Sigmoid colon (tissue), 7 donors: ENCODE measurements at places on chromosomes 2 and 18. TPM values are rescaled to one million over a fixed set of nuclear protein-coding genes. Genes with fewer than 3 reads are reported as not detected.

- H3K36me3 ChIP-seq, result no peaks in the 10 kb centered on the region
- H3K4me1 ChIP-seq, result no peaks in the 10 kb centered on the region
- no peaks in the 10 kb centered on the region for H3K27me3 ChIP-seq
- H3K27ac ChIP-seq, result no peak overlapping the region
These were observed 288.9 kb downstream of the ZNF385B start for GRCh38 chr2:179572544-179572943.

DNA sequence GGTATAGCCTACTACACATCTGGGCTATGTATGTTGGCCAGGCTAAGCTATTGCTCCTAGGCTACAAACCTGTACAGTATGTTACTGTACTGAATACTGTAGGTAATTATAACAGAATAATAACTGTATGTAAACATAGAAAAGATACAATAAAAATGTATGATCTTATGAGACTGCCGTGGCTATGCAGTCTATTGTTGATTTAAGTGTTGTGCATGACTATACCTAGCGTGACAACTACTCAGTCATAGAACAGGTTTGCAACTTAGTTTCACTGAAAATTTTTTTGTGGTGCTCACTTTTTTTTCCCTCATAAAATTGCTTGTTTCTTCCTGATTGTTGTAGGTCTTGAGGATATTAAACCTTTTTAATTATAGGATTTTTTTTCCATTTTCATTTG, 25.9 kb downstream of the KCMF1 start:
- H3K36me3 ChIP-seq, result no peaks in the 10 kb centered on the region
- H3K27ac ChIP-seq, result no peak overlapping the region
- H3K4me3 ChIP-seq, result no peak overlapping the region
- DNase-seq, result no peak
- no peaks in the 10 kb centered on the region for H3K27me3 ChIP-seq

DNA sequence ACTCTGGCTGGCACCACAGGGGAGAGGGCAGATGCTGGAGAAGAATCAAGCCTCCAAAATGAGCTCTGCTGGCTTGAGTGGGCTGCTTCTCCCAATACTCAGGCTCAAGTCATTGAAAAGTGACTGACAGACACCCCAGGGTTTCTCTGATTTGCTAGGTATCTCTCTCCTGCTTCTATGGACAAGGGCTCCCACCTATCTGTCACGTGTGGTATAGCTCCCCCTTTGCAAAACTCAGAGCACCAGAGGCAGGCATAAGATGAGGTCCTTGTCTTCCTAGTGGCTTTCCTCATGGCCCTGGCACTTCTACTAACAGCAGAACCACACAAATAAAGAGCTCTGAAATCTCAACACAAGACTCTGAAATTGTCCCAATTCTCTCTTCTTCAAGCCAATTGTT, 105.2 kb downstream of the GALNT14 start:
- no peaks in the 10 kb centered on the region for H3K27me3 ChIP-seq
- no peak overlapping the region for H3K27ac ChIP-seq
- H3K4me1 ChIP-seq, result no peaks in the 10 kb centered on the region
- no peak for DNase-seq

DNA sequence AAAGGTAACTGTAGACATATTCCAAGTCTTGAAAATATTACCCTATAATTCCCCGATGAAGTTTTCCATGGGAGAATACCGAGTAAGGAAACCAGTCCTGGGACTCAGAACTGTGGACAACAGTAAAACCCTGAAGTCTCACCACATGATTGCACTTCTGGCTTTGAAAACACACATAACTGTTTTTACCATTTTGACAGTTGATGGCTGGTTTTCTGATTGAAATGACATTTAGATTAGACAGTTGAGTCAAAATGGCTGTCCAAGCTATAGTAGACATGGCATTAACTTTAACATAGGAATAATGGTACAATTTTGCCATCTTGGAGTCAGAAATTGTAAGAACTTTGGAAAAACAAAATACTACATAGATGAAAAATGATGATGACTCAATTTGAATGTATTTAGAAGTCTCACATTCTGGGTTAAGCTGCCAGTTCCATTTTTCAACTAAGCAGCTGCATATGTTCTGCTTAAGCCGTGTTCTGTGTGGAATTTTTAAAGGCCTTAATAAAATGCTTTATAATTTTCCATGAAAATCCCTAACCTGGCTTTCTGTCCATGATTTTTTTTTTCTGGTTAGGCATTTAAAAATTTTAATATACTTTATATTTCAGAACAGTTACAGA, 38.3 kb upstream of the WIPF1 start:
- H3K36me3 ChIP-seq, result no peaks in the 10 kb centered on the region
- H3K27me3 ChIP-seq, result no peaks in the 10 kb centered on the region
- H3K4me3 ChIP-seq, result no peak overlapping the region

The INHBB gene
- 0.99 TPM for total RNA-seq

DNA sequence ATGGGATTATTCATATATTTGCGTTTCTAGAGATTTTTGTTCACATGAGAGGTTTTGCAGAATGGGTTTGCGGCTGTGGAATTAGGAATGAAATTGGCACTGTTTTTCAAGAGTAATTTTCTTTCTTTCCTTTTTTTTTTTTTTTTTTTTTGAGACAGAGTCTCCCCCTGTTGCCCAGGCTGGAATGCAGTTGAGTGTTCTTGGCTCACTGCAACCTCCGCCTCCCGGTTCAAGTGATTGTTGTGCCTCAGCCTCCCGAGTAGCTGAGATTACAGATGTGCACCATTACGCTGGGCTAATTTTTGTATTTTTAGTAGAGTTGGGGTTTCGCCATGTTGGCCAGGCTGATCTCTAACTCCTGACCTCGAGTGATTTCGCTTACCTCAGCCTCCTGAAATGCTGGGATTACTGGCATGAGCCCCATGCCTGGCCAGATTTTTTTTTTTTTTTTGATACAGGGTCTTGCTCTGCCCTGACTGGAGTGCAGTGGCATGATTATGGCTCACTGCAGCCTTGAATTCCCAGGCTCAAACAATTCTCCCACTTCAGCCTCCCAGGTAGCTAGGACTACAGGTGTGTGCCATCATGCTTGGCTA, 65.3 kb downstream of the MIB1 start:
- no peaks in the 10 kb centered on the region for H3K4me1 ChIP-seq
- H3K36me3 ChIP-seq, result no peaks in the 10 kb centered on the region
- no peak for DNase-seq
- no peak overlapping the region for H3K27ac ChIP-seq
- H3K4me3 ChIP-seq, result no peak overlapping the region

GRCh38 chr2:199148076-199148845, 309.5 kb downstream of the SATB2 start:
- no peaks in the 10 kb centered on the region for H3K36me3 ChIP-seq
- DNase-seq, result no peak
- H3K27ac ChIP-seq, result no peak overlapping the region
- no peaks in the 10 kb centered on the region for H3K27me3 ChIP-seq

DNA sequence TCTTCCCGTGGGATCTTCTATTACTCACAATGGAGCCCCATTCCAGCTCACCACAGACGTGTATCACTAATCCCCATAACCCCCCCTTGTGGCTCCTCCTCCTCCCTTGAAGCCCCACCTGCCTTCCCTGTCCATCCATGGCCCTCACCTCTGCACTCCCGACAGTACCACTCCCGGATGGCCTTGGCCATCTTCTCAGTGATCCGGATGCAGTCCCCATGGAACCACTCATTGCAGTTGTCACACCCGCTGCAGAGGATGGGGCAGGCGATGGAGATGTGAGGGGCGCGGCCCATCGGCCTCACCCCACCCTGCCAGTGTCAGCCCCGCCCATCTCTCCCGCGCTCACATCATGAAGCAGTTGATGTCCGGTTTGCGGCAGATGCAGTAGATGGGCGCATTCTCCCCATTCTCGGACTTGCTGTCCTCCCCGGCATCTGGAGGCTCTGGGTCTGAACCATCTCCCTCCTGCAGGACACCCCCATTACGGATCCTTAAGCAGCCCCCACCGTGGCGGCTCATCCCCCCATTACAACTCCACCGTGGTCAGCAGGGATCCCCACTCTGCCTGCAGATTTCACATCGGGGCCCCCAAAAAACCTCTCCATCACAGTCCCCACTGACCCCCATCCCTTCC, 983 bp downstream of the CXXC1 start:
- H3K4me3 ChIP-seq, result peak overlapping the region; percentile 68
- DNase-seq, result peak; percentile 64
- H3K4me1 ChIP-seq, result peaks cover 19% of the 10 kb centered on the region
- H3K36me3 ChIP-seq, result no peaks in the 10 kb centered on the region
- peak overlapping the region; percentile 87 for H3K27ac ChIP-seq

The ZEB2 gene
- 55.1 TPM for total RNA-seq

DNA sequence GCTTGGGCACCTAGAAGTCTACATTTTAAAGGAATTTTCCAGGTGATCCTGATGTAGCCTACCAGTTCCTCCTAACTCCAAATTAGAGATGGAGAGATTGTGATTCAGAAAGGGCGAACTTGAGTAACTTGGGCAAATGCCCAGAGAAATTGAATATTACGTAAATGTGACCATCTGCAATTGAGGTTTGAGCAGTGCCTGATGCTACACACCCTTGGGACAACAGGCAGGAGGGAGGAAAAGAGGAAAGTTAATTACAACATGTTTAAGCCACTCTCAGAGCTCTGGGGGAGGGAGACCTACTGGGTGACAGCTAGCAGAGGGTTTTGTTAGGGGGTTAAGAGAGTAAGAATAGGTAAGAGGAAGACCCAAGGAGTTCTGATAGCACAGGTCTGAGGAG, 208.9 kb downstream of the LPIN1 start:
- no peaks in the 10 kb centered on the region for H3K27me3 ChIP-seq
- peaks cover 1% of the 10 kb centered on the region for H3K4me1 ChIP-seq
- no peaks in the 10 kb centered on the region for H3K36me3 ChIP-seq
- no peak for DNase-seq
- H3K27ac ChIP-seq, result no peak overlapping the region

- H3K36me3 ChIP-seq, result no peaks in the 10 kb centered on the region
- no peaks in the 10 kb centered on the region for H3K27me3 ChIP-seq
- H3K4me3 ChIP-seq, result no peak overlapping the region
- H3K27ac ChIP-seq, result no peak overlapping the region
- DNase-seq, result no peak
- H3K4me1 ChIP-seq, result no peaks in the 10 kb centered on the region
These were observed 58.5 kb upstream of the MSH6 start for GRCh38 chr2:47724221-47724981.

GRCh38 chr2:233387667-233388528, 33.6 kb downstream of the DGKD start:
- peak overlapping the region; percentile 24 for H3K4me3 ChIP-seq
- H3K36me3 ChIP-seq, result peaks cover 13% of the 10 kb centered on the region
- H3K27ac ChIP-seq, result peak overlapping the region; percentile 87
- no peaks in the 10 kb centered on the region for H3K27me3 ChIP-seq

GRCh38 chr2:140586379-140586778, 1544.4 kb downstream of the LRP1B start:
- DNase-seq, result no peak
- H3K27ac ChIP-seq, result no peak overlapping the region
- no peaks in the 10 kb centered on the region for H3K27me3 ChIP-seq
- H3K4me3 ChIP-seq, result no peak overlapping the region

- peak overlapping the region; percentile 21 for H3K27ac ChIP-seq
- no peaks in the 10 kb centered on the region for H3K27me3 ChIP-seq
- H3K36me3 ChIP-seq, result no peaks in the 10 kb centered on the region
- peak overlapping the region; percentile 16 for H3K4me3 ChIP-seq
- DNase-seq, result peak; percentile 73
- H3K4me1 ChIP-seq, result peaks cover 39% of the 10 kb centered on the region
These were observed 72.3 kb downstream of the FMNL2 start for GRCh38 chr2:152407204-152407721.

DNA sequence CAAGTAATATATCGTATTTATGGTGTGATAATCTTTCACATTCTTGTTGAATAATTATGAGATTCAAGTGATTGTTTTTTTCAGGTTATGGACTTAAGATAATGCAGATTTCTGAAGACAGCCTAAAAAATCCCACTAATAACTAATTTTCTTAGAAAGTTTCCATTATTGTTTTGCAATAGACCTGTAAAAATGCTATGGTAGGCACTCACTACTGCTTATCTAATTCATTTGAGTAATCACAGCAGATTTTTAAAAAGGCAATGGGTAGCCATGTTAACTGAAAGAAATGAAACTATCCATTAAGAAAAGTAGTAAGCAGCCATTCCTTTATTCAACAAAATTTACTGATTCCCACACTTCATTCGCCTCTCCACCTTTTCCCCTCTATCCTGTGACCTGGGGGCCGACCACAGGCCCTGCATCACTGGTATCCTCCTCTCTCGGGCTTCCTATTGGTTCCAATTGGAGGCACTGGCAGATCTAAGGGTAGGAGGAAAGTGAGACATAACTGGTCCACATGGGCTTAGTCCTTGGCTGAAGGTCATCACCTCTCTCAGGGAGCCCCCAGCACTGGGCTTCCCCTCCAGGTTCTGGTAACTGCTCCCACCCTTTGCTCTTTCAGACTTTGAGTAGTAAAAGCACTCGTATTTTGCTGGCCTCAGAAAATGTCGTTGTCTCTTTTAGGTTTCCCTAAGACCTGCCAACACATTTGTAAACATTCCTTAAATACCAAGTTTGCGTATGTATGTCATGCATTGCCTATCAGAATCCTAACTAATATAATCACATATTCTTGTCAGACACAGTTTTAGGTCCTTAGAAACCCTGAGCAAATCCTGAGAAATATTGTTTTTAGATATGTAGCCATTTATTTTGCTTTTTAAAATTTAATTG, 18.5 kb downstream of the RBMS1 start:
- no peak overlapping the region for H3K4me3 ChIP-seq
- no peaks in the 10 kb centered on the region for H3K4me1 ChIP-seq
- H3K27me3 ChIP-seq, result no peaks in the 10 kb centered on the region
- peak overlapping the region; percentile 61 for H3K27ac ChIP-seq
- H3K36me3 ChIP-seq, result no peaks in the 10 kb centered on the region

DNA sequence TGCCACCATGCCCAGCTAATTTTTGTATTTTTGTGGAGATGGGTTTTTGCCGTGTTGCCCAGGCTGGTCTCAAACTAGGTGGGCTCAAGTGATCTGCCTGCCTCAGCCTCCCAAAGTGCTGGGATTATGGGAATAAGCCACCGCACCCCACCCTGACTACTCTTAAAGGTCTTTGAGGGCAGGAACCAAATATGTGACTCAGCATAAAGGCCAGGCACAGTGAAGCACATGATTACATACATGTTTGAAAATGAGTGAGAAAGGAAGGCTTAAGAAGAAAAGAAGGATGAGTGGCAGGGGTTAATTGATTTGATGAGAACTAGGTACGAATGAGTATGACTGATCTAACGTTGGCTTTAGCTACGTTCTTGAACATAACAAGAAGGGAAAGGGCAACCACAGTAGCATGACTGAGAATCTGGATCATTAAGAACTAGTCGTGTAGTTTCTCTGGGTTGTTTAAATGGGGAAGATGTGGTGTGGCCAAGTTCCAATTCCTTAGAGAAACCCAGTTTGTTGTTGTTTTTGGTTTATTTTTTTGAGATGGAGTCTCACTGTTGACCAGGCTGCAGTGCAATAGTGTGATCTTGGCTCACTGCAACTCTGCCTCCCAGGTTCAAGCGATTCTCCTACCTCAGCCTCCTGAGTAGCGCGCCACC, 6.8 kb downstream of the RESP18 start:
- H3K4me3 ChIP-seq, result no peak overlapping the region
- no peaks in the 10 kb centered on the region for H3K36me3 ChIP-seq
- no peak overlapping the region for H3K27ac ChIP-seq

The GALNT5 gene
- total RNA-seq, result not detected

The EIPR1 gene
- 15.0 TPM for total RNA-seq
